HCT116 (cell line): ENCODE measurements at places on chromosomes 16 and 17. TPM values are rescaled to one million over a fixed set of nuclear protein-coding genes. Genes with fewer than 3 reads are reported as not detected.

The PROCA1 gene
- 0.96 TPM for total RNA-seq

The NACA2 gene
- total RNA-seq, result not detected

The CYGB gene
- 0.66 TPM for total RNA-seq

GRCh38 chr16:30526137-30526822 is at the start of gene ZNF768:
ZNF768 (minus strand) TSS chr16:30526566; CDS start chr16:30526413, 153 bp downstream.
- no peak for DNase-seq

DNA sequence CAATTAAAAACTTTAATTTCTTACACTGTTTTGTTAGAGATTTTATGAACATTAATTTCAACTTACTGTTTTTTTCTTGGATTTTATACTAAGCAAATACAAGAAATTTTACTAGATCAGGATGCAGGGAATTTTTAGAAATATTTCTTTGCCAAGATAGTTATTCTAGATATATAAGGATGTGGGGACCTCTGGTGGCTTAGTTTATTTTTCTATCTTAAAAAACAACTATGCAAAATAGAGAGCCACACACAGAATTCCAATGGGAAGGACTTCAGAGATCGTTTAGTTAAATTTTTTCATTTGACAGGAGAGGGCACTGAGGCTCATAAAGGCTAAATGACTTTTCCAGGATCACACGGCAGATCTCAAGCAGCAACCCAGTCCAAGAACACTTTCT is 23.0 kb upstream of the CAPNS2 start:
- H3K4me1 ChIP-seq, result no peaks in the 10 kb centered on the region
- no peaks in the 10 kb centered on the region; the same call in 1 of the 2 replicates for H3K36me3 ChIP-seq
- no peak for DNase-seq
- H3K27ac ChIP-seq, result no peak overlapping the region
- H3K4me3 ChIP-seq, result no peak overlapping the region
